ENCODE measurements at places on chromosomes 16 and 17.

DNA sequence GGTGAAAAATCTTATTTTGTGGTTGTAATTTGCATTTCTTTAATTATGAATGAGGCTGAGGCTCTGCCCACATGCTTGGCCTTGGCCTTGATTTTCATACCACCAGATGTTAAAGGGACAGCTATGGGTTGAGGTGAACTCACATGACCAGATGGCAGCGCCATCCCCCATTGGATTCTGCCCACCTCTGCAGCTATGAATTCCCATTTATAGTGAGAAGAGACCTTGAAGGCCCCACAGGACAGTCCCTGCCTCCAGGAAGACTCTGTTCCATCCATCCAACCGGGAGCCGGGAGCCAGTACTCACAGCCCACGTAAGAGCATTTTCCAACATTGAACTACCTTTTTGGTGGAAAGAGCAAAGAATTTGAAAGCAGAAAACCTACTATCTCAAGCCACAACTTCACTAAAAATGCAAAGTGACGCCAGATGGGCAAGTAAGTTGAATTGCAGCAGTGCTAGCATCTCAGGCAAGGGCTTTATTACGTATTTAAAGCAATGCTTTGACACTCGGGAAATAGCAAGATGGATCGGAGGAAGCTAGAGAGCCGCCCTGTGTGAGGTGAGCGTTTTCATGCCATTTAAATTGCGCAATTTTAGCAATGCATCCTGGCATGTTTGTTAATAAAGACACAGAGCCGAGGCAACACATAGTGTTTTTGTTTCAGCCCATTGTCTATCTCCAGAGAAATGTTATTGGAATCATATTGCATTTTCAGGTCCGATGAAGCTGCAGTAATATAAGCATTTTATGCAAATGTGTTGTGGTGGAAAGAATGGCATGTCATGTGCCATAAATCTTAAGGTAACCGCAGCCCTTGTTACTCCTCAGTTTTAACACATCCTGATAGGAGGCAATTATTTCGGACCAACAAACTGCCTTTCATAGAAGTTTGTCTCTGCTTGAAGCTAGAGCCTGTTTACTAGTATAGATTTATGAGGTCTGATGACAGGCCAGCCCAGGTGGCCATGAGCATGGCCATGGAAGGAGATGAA is 273.4 kb upstream of the TNRC6C start:
- DNase-seq: no peak

DNA sequence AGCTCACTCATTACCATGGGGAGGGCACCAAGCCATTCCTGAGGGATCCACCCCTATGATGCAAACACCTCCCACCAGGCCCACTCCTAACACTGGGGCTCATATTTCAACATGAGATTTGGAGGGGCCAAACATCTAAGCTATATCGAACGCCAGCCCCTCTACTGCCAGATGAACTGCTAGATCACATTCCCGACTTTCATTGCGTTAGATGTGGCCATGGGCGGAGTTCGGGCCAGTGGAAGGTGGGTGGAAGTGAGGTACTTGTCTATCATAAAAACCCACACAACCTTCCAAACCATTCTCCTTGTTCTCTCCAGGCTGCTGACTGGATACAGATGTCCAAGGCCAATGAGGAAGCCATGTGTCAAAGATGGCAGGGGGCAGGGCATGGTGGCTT is 27.0 kb upstream of the ANKRD40CL start:
- DNase-seq: no peak

GRCh38 chr17:20291853-20292252 is 175.5 kb downstream of the LGALS9B start:
- DNase-seq: no peak

- no peak for DNase-seq
These were observed 56.0 kb downstream of the ABAT start for GRCh38 chr16:8730335-8730915.

DNA sequence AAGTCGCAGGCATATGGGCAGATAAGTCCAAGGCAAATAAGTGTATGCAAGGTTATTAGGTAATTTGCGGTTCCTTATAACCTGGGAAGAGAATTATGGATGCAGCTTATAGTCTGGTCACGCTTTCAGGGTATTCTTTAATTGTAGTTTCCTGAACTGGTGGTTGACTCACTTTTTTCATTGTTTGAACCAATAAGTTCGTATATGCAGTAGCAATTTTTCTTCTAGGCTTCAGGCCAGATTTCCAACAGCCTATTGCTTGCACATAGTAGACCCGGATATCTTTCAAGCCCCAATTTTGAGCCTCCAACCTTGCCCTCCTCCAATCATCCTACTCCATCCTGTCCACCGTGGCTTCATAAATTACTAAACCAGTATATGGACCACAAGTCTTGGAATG is 12.8 kb downstream of the CEP95 start:
- no peak for DNase-seq

- DNase-seq: no peak
These were observed 898.2 kb upstream of the GOT2 start for GRCh38 chr16:59632276-59632855.

- no peak for DNase-seq
These were observed 51.7 kb downstream of the GAN start for GRCh38 chr16:81366316-81366932.

GRCh38 chr17:29962656-29963055 is 21.2 kb downstream of the EFCAB5 start:
- no peak for DNase-seq

DNA sequence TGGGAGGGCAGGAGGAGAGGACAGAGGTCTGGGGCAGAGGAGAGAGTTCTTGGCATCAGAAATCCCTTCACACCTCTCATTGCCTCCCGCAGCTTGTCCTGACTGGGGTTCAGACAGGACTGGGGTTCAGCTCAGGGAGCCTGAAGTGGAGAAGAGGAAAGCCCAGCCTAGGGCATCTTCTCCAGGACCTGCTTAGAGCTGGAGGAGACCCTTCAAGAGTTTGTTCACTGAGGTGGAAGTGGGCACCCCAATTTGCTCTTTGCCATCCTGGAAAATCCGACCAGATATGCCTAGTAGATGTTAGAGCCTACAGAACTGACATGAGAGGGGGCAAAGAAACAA is 2.0 kb downstream of the HOXB3 start:
- DNase-seq: no peak

- no peak for DNase-seq
These were observed 14.2 kb downstream of the RNF112 start for GRCh38 chr17:19424934-19425868.

All from stimulated activated CD4-positive, alpha-beta T cell treated with anti-CD3 and anti-CD28 coated beads, TNF-alpha, amount 100 ng/mL, for 1 hour (primary cell).